Stimulated activated CD4-positive, alpha-beta T cell treated with anti-CD3 and anti-CD28 coated beads, Interleukin-12 subunit alpha, Interleukin-12 subunit beta, amount 100 ng/mL, for 4 hours (primary cell): ENCODE measurements at places on chromosomes 11 and 22.

GRCh38 chr22:33829546-33830280 is 90.6 kb downstream of the LARGE1 start:
- no peak for DNase-seq

DNA sequence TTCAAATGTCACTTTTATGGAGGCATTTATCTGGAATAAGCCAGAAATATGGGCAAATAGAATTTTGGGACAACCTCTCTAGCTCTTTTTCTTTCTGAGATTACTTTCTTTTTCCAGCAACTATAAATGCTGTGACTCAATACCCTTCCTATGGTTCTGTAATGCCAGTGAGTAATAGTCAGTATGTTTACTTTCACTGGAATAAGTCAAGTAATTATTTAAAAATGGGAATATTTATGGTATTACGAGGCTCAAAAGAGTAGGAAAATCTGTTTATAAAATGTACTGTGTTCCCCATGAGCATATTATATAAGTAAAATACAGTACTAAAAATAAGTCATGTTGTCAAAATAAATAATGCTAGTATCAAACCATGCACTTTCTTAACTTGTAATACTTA is 750.5 kb downstream of the LUZP2 start:
- no peak for DNase-seq

DNA sequence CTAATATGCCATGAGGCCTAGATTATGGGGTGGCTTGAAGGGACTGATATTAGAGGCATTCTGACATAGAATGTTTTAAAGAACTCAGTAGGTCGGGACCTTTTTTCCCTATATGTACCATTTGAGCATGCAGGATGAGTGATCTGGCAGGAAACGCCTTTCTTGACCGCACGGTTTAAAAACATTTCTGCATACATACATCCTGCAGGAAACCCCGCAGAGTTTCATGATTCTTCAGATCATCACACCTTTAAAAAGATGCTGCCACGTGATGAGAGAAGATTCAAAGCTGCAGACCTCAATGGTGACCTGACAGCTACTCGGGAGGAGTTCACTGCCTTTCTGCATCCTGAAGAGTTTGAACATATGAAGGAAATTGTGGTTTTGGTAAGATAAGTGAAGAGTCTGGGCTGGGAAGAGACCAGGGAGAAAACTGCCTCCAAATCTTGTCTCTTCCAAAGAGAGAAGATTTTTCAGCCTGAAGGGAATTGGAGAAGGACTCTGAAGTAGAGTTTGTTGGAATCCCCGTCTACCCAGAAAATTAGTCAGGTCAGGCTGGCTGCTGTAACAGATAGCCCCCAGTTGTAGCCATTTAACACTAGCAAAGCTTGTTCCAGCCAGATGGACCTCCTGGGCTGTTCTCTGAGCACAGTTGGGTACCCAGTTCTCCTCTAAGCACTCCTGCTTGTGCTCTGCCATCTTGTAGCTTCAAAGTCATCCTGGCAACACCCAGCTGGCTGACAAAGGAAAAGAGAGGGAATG is 7.4 kb downstream of the RCN1 start:
- DNase-seq = no peak

- DNase-seq = peak; percentile 48
These were observed at the start of gene NPTXR for GRCh38 chr22:38843657-38844314. Gene NPTXR, minus strand, starts transcription at chr22:38844028.

DNA sequence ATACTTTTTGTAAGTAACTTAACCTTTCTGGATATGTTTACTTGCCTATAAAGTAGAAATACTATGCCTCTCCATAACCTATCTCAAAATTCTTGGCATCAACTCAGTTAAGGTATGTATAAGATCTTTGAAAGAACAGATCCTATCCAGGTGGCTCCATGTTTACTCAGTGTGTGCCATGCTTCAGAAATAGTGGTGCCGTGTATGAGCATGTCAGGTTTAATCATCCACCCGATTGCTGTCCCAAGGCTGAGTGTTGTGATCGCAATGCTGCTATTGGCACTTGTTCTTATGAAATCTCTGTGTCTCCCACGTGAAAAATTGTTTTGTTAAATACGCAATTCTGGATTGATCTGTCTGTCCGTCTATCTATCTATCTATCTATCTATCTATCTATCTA is 85.9 kb upstream of the SNX19 start:
- DNase-seq = no peak

DNA sequence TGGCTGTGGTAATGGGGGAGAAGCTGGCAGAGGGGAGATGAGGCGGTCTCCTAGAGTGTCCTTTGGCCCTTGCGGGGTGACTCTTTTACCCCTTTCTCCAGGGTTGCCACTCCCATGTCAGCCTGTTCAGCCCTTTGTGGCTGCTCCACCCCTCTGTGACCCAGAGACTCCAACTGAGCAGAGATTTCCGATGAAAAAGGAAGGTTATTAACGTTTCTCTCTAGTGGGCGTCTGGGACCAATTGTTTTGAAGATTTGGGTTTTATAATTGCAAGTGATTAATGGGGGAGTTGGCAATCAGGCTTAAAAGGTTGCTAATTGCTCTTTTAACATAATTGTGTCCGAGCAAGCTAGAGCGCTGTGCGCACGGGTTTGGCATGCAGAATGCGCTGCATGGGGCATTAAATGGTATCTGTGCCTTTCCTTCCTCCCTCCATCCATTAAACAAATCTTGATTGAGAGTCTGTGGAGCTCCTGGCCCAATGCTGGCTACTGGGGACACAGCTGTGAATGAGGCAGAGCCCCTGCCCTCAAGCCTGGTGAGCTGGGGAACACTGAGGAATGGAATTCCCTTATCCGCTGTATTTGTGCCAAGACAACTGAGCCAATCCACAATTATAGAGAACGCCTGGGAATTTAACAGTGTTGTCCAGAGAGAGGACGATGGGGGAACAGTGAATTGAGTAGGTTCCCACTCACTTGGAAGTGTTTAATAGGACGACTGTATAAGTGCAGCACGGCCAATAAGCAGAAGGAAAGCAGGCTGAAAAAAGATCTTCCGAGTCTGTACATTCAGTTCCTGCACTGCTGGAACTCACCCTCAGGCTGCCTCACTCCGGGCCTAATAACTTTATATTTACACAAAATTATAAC is 295.9 kb downstream of the MIAT start:
- DNase-seq = no peak

DNA sequence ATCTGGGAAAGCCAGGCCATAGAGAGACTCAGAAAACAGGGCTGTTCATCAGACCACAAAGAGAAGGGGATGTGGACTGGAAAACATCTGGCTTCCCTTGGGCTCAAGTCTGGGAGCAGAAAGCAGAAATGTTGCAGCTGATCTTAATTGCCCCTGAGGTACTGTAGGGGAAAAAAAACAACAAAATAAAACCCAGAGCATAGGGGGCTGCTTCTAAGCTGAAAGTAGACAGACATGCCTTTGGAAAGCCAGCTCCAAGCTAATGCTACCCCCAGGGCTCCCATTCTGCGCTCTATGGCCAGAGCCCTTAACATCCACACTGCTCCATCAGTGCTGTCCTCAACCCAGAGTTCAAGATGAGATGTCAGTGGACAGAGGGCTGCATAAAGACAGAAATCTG is 2.0 kb upstream of the PACSIN3 start:
- no peak for DNase-seq
